ENCODE measurements at places on chromosomes 4 and X.

GRCh38 chr4:3303923-3304710 is 11.3 kb downstream of the RGS12 start:
- DNase-seq: no peak

DNA sequence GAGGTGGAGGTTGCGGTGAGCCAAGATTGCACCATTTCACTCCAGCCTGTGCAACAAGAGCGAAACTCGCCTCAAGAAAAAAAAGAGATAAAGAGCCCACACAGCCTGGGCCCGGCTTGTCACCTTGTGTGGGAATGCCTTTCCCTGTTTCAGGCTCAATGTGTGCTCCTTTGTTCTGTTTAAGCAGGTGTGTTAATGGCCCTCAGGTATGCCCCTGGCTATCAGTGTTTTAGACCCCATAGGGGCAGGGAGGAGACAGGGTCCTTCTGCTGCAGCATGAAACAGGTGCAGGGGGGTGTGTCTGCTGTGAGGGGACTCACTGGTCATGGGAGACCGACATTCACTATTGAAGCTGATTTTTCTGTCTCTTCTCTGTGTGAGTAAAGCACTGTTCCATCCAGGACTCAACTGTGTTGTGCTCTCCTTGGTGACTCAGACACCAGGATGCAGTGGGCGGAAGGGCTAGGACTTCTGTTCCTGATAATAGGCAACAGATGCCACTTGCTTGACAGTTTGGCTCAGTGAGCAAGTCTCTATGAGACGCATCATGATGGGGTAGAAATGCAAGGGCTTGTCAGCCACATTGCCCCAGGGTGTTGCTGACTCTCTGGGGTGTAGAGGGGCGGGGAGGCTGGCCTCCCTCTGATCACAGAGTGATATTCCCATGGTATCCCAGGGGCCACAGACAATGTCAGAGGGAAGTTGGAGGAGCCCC is 15.6 kb upstream of the LAP3 start:
- DNase-seq: peak; percentile 76

DNA sequence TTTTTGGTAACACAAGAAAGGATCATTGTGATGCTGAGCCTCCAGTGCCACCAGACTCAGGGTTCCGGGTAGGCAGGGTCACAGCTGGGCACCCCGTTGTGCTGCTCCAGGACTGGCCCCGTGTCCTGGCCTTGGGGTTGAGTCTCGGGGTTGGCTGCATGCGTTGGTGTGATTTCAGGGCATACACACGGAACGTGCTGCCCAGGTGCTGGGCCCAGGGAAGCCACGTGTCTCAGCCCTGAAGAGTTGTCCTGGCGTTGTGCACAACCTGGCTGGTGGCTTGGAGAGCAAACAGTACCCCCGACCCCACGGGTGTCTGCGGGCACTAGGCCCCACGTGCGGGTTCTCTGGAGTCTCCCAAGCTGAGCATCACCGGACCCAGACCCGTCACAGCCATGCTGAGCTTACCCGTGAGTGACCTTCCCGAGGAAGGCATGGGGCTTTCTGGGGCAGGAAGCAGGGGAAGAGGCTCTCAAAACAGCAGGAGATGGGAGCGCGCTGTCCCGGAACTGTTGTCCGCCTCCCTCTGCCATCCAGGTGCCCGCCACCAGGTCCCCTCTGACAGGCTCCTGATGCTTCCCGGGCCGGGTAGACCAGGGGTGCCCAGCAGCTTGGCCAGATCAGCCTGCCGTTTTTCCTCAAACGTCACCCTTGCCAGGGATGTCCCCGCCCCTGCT is 66.1 kb upstream of the ENPP6 start:
- DNase-seq: no peak

DNA sequence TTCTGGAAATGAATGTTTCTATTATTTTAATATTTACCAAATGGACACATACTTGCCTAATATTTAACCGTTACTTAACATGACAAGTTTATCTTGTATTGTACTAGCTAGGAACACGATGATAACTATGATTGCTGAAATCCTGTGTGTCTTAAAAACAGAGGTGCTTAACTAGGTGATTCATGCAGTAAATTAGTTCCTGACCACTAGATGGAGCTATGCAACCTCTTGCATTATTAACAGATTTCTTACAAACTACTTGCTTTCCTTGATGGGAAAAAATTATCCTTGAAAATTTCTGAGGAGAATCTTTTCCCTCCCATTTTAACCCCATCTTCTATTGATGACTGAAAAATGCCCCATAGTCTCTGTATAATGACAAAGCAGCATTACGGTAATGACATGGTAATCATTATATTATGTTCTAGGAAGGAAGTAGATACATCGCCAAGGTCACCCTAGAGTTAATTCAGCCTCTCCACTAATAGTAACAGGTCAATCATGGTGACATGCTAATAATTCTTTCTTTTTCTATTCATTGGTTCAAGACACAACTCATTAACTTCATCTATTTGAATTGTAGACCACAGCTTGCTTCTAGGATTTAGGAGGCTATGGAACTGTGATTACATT is 844.2 kb downstream of the RAPGEF2 start:
- peak; percentile 83 for DNase-seq

DNA sequence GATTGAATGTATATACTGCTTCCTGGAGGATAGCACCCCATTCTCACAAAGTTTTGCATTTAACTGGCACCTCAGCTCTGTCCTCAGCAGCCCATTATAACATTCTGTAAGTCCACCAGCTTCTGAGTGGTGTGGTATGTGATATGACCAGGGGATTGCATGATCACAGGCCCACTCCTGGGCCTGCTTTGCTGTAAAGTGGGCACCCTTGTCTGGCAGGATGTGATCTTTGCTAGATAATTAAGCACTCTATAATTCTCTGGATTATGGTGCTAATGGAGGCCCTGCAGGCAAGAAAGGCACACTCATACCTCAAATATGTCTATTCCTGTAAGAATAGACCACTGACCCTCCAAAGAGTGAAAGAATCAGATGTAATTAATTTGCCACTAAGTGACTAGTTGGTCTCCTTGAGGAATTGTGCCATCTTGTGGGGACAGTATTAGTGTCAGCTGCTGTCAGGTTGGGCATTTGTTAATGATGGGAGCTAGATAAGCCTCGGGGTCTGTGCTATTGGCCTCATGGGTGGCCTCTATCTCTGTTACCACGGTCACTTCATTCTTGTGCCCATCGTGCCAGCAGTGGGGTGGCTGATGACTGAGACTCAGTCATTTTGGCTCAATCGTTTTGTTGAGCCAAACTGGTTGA is 2.2 kb upstream of the CFI start:
- DNase-seq: peak; percentile 62

- peak; percentile 41 for DNase-seq
Measured at GRCh38 chr4:95155759-95156451, 392.9 kb downstream of the UNC5C start.

GRCh38 chr4:42641161-42641560 is 15.7 kb downstream of the ATP8A1 start:
- no peak for DNase-seq

GRCh38 chrX:19708683-19709082 is 178.7 kb downstream of the SH3KBP1 start:
- no peak for DNase-seq

- DNase-seq: peak; percentile 8
Measured at GRCh38 chr4:169658975-169659715, 38.8 kb downstream of the CLCN3 start.

- peak; percentile 89 for DNase-seq
Measured at GRCh38 chr4:19259920-19260319, 991.8 kb upstream of the SLIT2 start.

DNA sequence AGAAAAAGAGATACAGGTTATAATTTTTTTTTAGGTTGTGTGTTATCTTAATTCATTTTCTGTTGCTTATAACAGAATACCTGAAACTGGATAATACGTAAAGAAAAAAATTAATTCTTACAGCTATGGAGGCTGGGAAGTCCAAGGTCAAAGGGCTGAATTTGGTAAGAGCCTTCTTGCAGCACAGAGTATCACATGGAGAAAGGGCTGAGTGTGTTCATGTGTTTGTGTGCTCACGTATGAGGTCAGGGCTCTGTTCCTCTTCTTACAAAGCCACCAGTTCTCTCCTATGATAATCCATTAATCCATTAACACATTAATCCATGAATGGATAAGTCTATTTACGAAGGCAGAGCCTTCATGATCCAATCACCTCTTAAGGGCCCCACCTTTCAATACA is 8.6 kb upstream of the RAB28 start:
- no peak for DNase-seq

DNA sequence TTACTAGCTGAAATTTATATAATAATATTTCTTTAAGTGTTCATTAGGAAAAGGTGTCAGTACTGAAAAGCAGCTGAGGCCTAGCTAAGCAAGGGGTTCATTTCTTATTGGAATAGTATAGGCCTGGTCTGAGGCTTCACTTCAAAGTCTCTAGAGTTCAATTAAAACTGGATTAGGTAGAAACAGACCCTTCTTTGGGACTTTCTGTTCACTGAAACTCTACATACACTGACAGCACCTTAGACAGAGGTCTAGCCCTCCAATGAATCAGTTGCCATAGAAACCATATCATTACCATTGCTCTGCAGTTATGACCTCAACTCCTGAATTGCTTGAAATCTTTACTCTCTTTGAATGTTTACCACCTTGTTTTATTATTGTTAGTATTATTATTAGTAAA is 86.4 kb upstream of the MAB21L2 start:
- DNase-seq: no peak

DNA sequence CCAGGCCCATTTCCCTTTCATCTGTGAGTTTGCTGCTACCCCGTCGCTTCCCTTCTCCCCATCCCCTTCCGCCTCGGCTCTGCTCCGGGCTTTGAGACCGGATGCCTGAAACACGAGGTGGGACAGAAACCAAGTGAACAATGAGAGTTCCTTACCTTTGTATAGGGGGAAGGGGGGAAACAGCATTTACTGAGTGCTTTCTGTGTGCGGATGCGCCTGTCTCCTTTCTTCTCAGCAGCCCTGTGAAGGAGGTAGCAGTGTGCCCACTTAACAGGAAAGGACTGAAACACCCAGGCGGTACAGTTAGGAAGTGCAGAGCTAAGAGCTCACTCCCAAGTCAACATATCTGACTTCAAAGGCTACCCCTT is 43.2 kb upstream of the TMSB15B start:
- peak; percentile 23 for DNase-seq

- DNase-seq: peak; percentile 57
Measured at GRCh38 chrX:84046403-84046984, 141.5 kb downstream of the RPS6KA6 start.

DNA sequence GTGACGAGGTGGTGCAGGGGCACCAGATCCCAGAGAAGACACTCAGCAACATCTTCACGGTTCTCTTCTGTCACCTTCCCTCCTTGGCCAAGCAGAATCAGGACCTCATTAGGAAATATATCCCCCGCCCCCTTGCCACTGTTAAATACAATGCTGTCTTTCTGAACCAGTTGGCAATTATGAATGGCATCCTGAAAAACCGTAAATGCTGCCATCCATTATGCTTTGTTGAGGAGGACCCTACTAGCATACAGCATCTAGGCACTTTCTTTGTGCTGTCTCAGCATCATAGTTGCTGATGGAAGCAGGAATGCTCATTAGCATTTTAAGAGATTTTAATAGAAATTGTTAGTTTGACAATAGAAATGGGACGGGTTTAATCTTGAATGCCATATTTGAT is 138.5 kb downstream of the DCLK2 start:
- DNase-seq: no peak

DNA sequence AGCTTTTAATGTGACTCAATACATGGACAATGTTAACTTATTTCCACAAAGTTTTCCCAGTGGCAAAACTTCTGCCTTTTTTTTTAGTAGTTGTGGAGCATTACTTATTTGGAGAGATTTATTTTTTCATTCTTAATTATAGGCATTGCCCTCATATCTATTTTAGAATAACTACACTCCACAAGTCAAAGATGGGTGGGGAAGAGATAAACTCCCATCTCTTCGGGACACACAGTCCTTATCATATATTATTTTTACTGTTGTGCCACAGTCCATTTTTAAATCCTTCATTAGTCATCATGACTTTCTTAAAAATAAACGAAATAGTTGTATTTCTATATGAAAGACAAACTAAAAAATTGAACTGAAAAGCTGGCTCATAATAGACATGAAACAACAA is 1.2 kb downstream of the DMD start:
- DNase-seq: no peak

- peak; percentile 46 for DNase-seq
Measured at GRCh38 chr4:159308566-159309340, 205.9 kb downstream of the RAPGEF2 start.

- peak; percentile 93 for DNase-seq
Measured at GRCh38 chrX:23803931-23804381, 21.0 kb downstream of the SAT1 start.

DNA sequence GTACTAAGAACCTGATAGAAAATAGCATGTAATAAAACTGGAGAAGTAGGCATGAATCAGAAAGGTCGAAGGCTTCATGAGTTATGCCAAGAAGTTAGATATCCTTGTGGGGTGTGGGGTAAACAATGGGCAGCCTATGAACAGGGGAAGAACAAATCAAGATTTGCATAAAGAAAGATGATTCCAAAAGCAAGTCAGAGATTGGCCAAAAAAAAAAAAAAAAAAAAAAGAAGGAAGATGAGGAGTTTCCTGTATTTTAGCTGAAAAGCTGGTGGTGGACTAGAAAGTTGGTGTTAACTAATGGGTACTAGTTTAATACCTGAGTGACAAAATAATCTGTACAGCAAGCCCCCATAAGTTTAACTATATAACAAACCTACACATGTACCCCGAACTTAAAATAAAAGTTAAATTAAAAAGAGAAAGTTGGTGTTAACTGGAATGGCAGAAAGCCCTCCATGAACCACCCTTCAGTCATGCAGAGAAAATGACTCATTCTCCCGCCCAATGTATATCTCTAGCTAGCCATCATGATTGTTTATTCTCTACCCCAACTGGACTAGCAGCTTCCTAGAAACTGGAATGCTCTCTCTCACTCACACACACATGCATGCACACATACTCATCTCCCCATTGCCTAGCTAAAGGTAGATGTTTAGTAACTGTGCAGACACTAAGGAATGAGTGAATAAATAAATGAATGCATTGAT is 41.7 kb downstream of the ATP11C start:
- peak; percentile 89 for DNase-seq

DNA sequence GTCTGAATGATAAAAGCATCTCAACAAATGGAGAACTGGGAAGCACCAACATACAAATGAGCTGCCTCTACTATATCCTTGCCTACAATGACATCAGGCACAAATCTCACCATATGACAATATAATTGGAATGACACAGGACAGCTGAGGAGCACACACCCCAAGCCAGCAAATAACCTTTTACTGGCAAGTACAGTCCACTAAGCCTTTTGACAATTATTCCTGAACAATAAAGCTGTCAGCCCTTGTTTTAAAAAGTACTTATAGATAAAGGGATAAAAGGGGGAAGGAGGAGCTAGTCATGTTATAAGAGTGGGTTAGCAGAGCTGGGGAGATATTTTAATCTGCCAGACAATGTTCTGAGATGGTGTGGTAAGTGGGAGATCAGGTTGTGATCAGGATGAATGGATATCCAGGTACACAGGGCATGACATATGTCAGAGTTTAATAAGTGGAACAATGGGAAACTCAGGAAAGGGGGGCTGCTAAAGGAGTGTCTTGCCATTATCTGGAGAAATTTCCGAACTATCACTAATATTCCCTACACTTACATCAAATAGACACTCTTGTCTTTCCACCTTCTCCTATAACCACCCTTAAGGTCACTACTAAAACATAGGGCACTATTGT is 127.6 kb downstream of the GPC3 start:
- no peak for DNase-seq
